H4 (cell line): ENCODE measurements at places on chromosomes 3 and 15.

- no peak for DNase-seq
Measured at GRCh38 chr3:114510201-114510600, 216.4 kb downstream of the TIGIT start.

DNA sequence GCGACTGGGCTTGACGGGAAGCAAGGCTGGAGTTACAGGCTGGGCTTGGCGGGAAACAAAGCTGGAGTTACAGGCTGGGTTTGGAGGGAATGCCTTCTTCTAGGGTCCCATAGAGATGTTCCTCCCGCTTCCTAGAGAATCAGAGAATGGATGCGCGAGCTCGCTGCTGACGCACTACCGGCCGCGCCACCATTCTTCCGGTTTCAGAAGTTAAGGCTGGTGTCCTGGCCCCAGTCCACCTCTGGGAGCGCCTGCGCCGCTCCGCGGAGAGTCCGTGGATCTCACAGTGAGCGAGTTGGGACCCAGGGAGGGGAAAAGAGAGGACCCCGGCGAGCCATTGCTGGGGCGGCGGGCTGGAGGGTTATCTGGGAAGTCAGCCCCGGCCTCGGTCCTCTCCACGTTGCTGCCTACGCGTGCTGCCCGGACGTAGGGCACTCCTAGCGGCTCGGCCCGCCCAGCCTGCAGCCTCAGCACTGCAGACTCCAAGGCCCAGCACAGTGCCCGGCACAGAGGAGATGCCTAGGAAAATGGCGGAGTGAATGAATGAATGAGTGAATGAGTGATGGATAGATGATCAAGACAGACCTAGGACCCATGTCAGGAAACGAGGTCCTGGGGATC, at the start of gene ZNF502:
TSS of gene ZNF502 (plus strand) at position 206 of the 621 bp plus-strand sequence. CDS start 7,602 bp downstream, outside the sequence.
- peak; percentile 82 for DNase-seq

GRCh38 chr15:96553451-96553850, 223.0 kb downstream of the NR2F2 start:
- DNase-seq: no peak

- no peak for DNase-seq
Measured at GRCh38 chr3:1262246-1262645, 169.4 kb downstream of the CNTN6 start.

DNA sequence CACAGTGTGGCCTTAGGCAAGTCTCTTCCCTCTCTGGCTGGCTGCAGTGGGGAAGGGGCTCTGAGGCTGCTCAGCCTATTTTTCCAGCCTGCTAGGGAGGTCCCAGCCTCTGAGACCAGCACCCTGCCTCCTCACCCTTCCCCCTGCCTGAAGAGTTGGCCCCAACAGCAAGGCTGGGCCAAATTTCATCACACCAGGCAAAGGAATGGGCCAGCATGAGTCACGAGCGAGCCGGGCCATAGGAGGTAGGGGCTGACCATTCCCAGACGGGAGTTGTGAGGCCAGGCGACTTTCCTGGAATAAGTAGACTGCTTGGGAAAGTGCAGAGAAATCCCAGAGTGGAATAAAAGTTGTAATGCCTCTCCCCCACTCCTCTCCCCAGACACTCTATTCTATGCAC, 5.7 kb upstream of the FBLN2 start:
- DNase-seq: peak; percentile 72

DNA sequence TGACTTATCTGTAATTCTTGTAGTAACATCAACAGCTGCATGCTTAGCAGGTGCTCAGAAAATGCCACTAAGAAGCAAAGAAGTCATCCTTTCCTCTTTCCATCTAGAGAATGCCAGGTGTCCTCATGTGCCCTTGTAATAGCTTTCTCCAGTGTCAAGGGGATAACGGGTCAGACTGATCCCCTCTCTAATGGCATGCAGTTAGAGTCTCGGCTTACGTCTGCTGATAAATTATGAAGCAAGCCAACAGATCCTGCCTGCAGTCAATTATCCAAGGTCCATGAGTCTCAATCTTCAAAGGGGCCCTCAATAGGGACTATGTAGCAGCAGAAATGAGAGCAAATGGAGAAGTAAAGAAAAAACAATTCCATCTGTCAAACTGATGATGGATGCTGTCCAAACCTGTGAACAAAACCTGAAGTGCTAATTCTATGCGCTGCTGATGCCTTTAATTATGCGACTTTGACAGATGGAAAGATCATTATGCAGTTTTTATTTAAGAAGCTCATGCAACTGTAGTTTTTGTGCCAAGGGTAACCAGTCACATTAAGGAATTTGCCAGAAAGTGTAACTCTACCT, 162.8 kb upstream of the PEX5L start:
- DNase-seq: no peak

DNA sequence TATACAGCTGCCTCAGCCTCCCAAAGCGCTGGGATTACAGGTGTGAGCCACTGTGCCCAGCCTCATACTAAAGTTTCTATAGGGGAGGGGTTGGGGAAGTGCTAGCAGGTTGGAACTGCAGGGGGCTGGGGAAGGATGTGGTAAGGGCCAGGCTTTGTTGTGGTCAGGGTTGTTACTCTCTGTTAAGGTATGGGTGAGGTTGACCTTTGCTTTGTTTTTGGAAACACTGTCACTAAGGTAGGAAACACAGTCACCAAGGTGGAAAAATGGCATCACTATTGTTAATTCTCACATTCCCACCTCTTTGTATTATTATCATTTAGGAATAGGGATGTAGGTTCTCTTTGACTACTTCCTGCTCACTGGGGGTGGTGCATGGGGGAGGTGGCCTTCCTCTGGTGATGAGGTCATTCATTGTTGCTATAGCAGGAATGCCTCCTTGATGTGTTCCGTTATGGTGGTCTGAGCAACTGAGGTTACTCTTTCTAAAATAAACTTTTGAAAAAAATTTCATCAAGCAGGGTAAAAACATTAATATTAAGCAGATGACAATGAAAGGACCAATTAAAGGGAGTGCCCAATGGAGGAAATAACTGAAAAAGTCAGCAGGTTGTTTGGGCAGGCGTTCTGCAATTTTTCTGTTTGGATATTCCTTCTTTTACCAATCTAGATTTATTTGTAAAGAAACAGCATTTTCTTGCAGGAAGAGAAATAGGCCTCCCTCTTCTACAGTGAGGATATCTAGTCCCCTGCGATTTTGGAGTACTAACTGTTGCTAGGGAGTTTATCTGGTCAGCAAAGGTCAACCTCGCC, 150.5 kb downstream of the WDR76 start:
- DNase-seq: no peak
